ENCODE measurements at places on chromosomes 7 and 10.
A peak's percentile ranks its signal among the peaks of the same experiment; 100 is the strongest.

- DNase-seq, result peak; percentile 11
Observed at GRCh38 chr7:11212080-11212711, 238.5 kb downstream of the PHF14 start.

DNA sequence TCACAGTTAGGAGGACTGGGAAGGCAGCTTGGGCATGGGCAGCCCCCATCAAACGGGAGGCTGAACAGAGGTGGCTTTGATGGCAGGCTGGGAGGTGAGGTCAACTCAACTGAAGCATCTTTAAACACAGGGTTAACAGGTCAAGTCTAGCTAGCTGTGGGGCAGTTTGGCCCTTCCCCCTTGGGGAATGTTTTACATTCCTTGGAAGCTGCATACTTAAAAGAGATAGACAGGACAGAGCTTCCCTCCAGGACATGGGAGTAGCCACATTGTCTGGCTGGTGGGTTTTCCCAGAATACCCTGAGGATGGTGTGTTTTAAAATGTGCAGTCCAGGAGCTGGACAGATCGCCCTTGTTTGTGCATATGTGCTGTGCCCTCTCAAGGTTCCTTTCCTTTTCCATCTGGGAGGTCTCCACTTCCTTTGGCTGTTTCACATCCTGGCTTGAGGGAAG lies 6.8 kb upstream of the RASSF4 start:
- no peak for DNase-seq

DNA sequence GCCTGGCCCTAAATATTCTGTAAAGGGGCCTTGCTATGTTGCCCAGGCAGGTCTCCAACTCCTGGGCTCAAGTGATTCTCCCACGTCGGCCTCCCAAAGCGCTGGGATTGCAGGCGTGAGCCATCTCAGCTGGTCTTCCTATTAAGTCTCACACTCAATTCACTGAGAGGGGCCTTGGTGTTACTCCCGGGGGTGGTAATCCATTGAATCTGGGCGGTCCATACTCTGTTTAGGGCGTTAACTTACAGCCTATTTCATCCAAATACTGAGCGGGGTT lies 665 bp upstream of the SRRT start:
- no peak for DNase-seq

- DNase-seq, result no peak
Observed at GRCh38 chr7:55310287-55311025, 54.7 kb upstream of the LANCL2 start.

- DNase-seq, result no peak
Observed at GRCh38 chr10:58464956-58465355, 47.7 kb upstream of the BICC1 start.

GRCh38 chr7:127391591-127392181 lies 822 bp downstream of the ZNF800 start:
- DNase-seq, result peak; percentile 25

- no peak for DNase-seq
Observed at GRCh38 chr7:19410106-19410505, 264.9 kb upstream of the FERD3L start.

DNA sequence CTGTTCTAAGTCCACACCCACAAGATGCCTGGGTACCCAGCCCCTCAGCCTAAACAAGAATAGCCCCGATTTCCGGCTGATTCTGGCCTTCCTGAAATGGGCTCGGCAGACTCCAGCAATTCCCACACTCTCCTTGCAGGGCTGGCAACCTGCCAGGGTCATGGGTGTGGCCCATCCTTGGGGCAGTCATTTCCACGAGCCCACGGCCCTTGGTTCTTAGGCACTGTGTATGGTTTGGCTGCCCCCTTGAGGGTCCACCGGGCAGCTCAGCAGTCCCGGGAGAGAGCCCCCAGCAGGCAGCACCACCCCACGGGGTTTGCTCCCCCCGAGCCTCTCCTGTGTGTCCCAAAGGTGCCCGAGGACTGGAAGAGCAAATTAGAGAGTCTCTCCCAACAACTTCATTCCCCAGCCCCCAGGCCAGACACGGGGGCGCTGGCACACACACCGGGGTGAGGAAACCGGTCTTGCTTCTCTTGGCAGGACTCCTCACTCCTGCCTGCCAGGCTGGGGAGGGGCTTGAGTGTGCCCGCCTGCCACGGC lies 142.2 kb downstream of the EMX2 start:
- DNase-seq, result no peak

DNA sequence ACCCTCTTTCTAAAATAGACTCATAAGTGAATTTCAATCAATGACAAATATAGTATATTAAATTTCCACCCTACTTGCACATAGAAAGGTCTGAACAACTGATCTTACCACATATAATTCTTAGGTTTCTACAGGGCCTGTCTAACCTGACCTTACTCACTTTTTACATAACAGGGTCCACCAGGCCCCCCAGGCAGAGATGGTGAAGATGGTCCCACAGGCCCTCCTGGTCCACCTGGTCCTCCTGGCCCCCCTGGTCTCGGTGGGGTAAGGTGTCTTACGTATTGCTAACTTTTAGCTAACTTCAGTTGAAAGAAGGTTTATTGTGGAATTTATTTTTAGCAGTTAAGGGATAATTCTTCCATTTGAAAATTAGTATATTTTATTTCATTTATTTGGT lies 5.3 kb downstream of the COL1A2 start:
- no peak for DNase-seq

DNA sequence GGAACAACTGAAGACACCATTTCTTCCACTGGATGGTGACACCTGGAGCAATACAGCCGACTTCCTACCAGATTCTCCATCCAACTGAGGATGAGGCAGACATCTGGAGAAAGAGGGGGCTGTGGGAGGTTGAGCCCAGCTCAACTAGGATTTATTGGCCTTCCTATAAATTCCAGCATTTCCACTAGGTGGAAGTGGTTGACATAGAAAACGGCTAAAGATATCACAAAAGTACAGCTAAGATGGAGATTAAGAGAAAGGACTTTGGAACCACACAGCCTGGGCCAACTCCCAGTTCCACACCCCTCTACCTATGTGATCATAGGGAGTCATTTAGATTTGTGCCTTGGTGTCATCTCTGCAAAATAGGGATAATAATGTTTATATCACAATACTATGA lies 61.3 kb upstream of the CAV2 start:
- no peak for DNase-seq

- DNase-seq, result no peak
Observed at GRCh38 chr10:44627591-44628354, 242.9 kb upstream of the CXCL12 start.

- peak; percentile 27 for DNase-seq
Observed at GRCh38 chr7:901388-902154, 25.2 kb downstream of the GET4 start.

- no peak for DNase-seq
Observed at GRCh38 chr10:5493691-5494090, 5.7 kb downstream of the CALML5 start.

DNA sequence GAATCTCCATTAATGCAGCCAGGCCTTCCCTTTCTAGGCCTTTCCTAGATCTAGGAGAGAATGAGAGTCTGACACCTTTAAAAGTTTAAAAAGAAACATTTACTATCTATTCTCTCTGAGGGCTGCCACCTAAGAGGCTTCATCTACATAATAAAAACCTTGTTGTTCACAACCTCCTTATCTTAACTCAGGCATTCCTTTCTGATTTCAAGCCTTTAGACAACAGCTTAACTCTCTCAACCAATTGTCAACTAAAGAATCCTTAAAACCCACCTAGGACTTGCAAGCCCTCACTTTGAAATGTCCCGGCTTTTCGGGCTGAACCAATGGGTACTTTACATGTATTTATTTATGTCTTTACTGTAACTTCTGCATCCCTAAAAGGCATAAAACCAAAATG lies 64.3 kb upstream of the RET start:
- DNase-seq, result no peak

- no peak for DNase-seq
Observed at GRCh38 chr10:74153123-74153522, 2.1 kb downstream of the ADK start.

GRCh38 chr7:74138334-74138867 lies 35.8 kb upstream of the EIF4H start:
- DNase-seq, result no peak

- no peak for DNase-seq
Observed at GRCh38 chr7:6501586-6502564, 49.4 kb downstream of the GRID2IP start.

GRCh38 chr7:132805766-132806165 lies 229.5 kb upstream of the PLXNA4 start:
- no peak for DNase-seq

- no peak for DNase-seq
Observed at GRCh38 chr10:93352638-93353383, 129.3 kb downstream of the MYOF start.

- no peak for DNase-seq
Observed at GRCh38 chr7:828793-829561, 3.3 kb upstream of the SUN1 start.

DNA sequence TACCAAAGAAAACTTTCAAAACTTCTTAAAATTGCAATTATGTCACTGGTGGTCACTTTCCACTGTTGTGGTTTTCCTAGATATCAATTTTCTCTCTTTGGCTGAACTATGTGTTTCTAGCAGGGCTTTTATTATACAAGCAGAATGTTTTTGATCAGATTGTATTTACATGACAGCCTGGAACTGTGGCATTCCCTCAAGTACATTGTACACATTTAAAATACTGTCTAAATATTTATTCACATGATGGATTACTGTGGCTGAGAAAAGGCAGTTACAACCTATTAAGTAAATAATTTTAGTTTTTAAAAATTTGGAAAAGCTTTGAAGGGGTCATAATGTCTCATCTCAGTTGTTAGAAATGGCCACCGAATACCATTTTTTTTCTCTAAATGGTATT lies 231.9 kb upstream of the PPP1R3A start:
- no peak for DNase-seq

- DNase-seq, result peak; percentile 24
Observed at GRCh38 chr7:140059273-140060242, 3.2 kb downstream of the PARP12 start.

DNA sequence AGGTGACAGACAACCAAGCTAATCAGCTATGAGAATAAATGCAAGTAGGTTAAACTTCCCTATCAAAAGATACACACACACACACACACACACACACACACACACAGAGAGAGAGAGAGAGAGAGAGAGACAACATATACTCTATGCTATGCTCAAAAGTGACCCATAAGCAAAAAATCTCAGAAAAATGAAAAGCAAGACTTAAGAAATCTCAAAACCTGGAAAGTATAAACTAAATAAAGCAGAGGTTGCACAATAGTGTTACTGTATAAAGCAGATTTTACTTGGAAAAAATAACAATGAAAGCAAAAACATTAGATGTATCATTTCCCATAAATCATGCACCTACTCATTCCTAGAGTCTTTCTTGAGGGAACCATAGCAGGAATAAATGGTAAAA lies 221.5 kb downstream of the INHBA start:
- no peak for DNase-seq

- DNase-seq, result no peak
Observed at GRCh38 chr10:132322586-132323048, 9.4 kb upstream of the LRRC27 start.

GRCh38 chr10:131102147-131102546 lies 209.4 kb downstream of the TCERG1L start:
- DNase-seq, result no peak

DNA sequence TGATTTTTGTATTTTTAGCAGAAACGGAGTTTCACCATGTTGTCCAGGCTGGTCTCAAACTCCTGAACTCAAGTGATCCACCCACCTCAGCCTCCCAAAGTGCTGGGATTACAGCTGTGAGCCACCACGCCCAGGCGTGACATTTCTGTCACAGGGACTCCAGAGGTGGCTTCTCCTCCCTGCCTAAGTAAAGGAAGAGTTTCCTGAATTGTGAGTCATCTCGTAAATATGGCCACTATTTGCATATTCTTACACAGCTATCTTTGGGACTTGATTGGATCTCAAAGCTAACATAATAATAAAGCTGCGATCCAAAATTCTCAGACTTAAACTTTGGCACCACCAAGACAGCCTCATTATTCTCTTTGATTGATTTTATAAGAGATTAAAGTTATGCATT lies 50.1 kb downstream of the ADARB2 start:
- DNase-seq, result no peak

- no peak for DNase-seq
Observed at GRCh38 chr7:105213611-105214010, 175.1 kb downstream of the SRPK2 start.

- no peak for DNase-seq
Observed at GRCh38 chr7:18684916-18685315, 189.4 kb downstream of the HDAC9 start.

DNA sequence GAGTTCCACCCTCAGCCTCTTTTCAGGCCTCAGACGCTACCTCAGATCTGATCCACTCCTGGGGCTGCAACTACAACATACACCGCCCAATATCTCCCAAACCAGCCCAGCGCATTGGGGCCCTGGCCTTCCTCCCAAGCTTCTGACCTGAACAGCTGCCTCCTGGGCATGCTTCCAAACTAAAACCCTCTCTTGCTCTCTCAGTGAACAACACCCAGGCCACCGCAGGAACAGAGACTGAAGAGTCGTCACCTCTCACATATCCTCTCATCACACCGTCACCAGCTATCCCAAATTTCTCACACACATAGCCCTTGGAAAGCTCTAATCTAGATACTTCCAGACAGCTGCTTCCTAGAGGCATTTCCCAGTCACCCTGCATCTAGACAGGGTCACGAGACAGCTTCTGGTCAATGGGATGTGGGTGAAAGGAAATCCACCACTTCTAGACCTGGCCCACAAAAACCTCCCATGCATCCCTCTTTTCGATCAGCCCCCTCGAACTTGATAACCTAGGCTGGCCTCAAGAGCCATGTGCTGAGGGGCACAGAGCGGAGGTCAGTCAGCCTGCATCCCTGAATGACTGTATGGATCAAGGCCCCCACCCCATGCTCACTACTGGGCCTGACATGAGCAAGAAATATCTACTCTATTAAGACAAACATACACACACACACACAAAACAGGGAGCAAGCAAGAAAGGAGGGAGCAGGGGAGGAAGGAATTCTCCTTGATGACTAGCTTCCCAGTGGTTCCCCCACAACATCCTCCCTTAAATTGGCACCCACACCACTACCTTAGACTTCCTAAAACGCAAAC lies 1.8 kb downstream of the PARP12 start:
- no peak for DNase-seq

DNA sequence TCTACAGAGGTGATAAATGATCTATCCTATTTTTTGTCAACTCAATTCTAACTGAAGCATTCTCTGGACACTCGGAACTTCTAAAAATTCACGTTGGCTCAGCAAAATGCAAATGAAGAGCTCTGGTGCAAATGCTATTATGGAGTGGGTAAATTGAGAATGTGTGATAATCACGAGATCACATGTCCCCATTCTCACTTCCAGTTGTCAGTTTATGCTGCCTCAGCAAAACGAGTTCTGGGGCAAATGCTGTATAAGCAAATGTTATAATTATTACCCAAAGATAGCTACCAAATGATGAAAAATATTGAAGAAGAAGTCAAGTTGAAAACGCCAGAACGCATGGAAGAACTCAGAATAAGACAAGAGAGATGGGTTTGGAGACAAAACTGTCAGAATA lies 29.4 kb downstream of the AKR1B1 start:
- DNase-seq, result no peak

GRCh38 chr10:80526218-80526617 lies 11.5 kb upstream of the SH2D4B start:
- no peak for DNase-seq

GRCh38 chr7:41189866-41190265 lies 513.0 kb downstream of the INHBA start:
- DNase-seq, result no peak
